ENCODE measurements at places on chromosomes 2 and 18.

DNA sequence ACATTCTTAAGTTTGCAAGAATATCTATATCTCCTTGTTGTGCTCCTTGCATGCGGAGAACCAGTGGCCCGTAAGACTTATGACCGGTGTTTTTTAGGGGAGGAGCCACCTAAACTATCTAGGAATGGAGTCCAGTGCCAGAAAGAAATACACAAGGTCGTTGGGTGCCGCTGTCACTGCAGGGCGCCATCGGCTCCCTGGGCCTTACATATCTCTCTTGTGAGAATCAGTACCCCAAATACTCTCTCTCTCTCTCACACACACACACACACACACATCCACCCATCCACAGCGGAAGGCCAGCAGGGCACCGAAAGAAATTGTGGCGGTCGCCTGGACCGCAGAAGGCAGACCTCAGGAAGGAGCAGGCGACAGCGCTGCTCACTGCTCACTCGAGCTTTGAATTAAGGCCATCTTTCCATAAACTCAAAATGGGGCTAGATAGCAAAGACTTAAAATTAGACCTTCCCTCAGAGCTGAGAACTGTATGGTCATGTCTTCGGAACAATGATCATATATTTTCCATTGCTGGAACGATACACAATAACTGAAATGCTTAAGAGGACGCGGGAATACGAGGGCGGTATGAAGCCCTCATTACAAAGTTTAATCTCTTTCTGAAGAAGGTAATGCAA, 10.4 kb downstream of the NR4A2 start:
- DNase-seq, result peak; percentile 32

DNA sequence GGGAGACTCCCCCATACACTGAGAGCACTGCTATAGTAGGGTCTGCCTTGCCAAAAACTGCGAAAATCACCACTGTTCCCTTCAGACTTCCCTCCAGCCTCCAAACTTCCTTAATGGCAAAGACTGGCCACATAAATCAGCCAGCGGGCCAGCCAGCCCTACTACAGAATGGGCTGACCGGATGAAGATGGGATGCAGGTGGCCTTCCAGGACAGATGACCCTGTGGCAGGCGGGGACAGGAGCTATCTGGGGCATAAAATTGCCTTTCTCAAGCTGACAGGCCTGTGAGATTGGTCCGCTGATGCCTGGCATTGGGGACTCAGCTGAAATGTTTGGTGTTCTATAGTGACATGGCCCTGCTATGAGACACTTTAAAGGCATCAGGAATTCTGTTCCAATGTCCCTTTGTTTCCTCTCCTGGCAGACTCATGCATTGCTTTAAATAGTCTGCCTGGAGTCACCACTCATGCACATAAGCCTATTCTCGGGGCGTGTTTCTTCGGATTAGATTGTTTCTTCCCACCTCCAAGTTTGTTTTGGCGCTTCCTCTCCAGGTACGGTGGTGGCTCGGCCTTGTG, 135.9 kb downstream of the ALPK2 start:
- DNase-seq, result no peak

DNA sequence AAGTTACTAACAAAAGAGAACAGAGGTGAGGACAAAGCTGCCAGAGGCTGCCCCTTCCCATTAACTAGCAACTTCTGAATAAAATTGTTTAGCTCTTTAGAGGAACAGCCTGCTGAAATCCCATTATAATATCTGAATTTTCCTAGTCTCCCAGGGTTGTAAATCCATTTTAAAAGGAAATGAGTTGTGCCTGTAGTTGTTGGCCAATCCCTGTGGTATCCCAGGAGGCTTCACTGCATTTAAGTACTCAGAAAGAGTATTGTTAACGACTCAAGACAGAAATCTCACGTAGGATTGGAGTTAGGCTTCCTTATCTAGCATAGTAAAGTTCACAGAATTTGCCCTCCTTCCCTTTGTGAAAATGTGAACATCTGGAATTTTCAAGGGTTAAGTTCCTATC, 8.9 kb downstream of the LAPTM4A start:
- DNase-seq, result no peak

DNA sequence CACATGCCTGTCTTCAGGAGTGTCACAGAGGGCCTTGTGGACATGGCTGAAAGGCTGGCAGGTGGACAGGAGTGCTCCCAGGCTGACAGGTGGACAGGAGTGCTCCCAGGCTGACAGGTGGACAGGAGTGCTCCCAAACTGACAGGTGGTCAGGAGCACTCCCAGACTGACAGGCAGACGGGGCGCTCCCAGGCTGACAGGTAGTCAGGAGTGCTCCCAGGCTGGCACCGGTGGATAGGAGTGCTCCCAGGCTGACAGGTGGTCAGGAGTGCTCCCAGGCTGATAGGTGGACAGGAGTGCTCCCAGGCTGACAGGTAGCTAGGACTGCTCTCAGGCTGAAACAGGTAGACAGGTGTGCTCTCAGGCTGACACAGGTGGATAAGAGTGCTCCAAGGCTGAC, 16.6 kb downstream of the ANO7 start:
- DNase-seq, result no peak

GRCh38 chr2:171244466-171244969, 83.8 kb upstream of the TLK1 start:
- no peak for DNase-seq

GRCh38 chr2:177296040-177296439, 31.5 kb upstream of the NFE2L2 start:
- peak; percentile 37 for DNase-seq

All from naive B cell (primary cell).